ENCODE measurements at places on chromosomes 1 and 21.
A peak's percentile ranks its signal among the peaks of the same experiment; 100 is the strongest.

DNA sequence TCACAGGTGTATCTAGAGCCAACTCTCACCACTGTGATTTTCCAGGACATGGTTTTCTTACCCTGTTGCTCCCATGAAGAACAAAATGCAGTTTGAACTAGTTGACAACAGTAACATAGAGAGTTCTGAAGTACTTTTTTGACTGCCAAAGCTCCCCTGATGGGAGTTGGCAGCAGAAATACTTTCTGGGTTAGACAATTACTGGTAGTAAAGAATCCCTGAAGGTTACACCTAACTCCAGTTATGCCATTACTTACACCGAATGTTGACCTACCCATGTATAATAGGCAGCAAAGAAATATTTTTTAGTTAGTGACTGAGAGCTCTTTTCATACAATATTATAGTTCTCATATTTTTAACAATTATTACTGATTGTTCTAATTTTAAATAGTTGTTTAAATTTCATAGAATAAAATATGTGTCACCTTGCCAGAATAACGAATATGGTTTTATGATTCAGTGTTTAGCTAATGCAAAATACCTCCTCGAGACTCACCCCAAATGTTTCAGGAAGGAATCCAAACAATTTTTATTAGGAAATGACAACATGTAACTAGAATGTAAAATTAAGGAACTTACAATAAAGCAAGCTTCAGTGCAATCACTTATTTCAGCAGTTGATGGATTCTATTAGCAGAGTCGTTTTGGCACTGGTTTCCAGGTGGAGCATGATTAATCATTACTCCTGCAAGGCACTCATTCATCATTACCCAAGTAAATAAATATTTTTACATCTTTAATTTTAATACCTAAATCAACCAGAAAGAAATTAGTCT is 237.6 kb downstream of the MRPL39 start:
- DNase-seq: no peak

- DNase-seq: no peak
These were observed 15.0 kb upstream of the ANGPTL1 start for GRCh38 chr1:178885869-178886268.

GRCh38 chr1:111520053-111520452 is 16.6 kb upstream of the ADORA3 start:
- no peak for DNase-seq

GRCh38 chr1:187110351-187110750 is 281.6 kb downstream of the PLA2G4A start:
- no peak for DNase-seq

GRCh38 chr1:68328490-68328889 is 96.2 kb upstream of the WLS start:
- DNase-seq: no peak

DNA sequence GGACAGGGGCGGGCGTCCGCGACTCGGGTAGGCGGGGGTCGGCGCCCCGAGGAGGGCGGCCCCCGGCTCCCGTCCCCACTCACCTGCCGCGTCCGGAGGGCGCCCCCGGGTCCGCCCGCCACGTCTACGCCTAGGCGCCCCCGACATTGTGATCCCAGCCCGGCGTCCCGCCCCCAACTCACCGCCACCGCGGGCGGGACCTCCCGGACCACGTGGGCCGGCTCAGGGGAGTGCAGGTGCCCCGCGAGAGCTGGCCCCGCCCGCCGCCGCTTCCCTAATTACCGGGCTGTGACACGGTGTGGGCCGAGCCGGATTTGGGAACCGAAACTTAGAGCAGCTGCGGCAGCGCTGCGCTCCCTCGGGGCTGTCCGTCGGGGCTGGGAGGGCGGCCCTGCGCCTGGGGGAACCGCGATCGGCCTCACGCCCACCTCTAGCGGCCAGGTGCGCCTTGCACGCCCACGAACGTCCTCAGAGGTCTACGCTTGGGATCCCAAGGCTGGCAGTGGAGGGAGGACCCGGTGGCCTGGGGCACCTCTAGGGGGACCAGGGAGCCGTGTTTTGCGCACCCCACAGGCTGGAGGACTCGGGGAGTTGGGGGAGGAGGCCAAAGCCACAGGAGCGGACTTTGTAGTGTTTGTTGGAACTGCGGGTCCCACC is 521 bp upstream of the NADK start:
- DNase-seq: peak; percentile 34

DNA sequence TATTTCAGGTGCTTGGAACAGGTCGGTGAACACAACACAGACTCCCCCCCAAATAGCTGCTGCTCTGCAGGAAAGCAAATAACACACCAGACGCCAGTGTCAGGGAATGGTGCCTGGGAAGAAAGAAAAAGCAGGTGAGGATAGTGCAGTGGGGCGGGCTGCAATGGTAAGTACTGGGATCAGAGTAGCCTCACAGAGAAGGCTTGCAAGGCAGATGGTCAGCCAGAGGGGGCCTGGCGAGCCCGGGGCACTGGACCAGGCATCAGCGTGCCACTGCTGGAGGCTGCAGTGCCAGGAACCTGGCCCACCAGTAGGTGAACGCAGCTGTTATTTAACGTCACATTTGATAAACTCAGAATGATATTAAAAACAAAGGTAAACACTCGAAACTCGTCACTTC is 60.0 kb downstream of the POFUT2 start:
- no peak for DNase-seq

DNA sequence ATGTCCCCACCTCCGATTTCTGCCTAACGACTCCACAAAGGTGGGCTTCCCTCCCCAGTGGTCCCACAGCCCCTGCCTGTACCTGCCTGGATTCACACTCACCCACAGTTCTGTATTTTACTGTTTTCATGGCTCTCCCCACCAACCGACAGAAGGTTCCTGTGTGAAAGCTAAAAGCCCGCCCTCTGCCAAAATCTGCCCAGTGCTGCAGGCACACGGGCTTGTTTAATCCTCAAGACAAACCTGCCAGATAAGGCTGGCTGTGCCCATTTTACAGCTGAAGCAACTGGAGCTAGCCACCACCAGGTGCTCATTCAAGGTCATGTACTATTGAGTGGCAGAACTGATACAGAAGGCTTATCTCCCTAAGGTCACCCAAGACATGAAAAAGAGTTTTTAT is 114.5 kb downstream of the HIVEP3 start:
- no peak for DNase-seq
